Transverse colon (tissue), 4 donors: ENCODE measurements at places on chromosomes 16 and 17. TPM values are rescaled to one million over a fixed set of nuclear protein-coding genes. Genes with fewer than 3 reads are reported as not detected.

The KRT16 gene
- not detected for total RNA-seq

The PIGS gene
- 18.1 TPM for total RNA-seq

GRCh38 chr16:19555938-19556771 lies 652 bp downstream of the VPS35L start:
- DNase-seq, result peak; percentile 11
- H3K4me1 ChIP-seq, result no peaks in the 10 kb centered on the region
- H3K27me3 ChIP-seq, result no peaks in the 10 kb centered on the region
- peak overlapping the region; percentile 94 for H3K4me3 ChIP-seq

- no peaks in the 10 kb centered on the region for H3K36me3 ChIP-seq
- peaks cover 12% of the 10 kb centered on the region for H3K27me3 ChIP-seq
- H3K4me1 ChIP-seq, result peaks cover 26% of the 10 kb centered on the region
- peak; percentile 74 for DNase-seq
- no peak overlapping the region for H3K27ac ChIP-seq
These were observed 9.0 kb downstream of the VPS9D1 start for GRCh38 chr16:89711601-89712273.

GRCh38 chr17:77796176-77796860 lies 162.2 kb upstream of the TNRC6C start:
- no peak overlapping the region for H3K4me3 ChIP-seq
- no peaks in the 10 kb centered on the region for H3K36me3 ChIP-seq
- peaks cover 11% of the 10 kb centered on the region for H3K27me3 ChIP-seq
- H3K4me1 ChIP-seq, result no peaks in the 10 kb centered on the region
- H3K27ac ChIP-seq, result peak overlapping the region; percentile 56
- DNase-seq, result no peak

GRCh38 chr16:21568502-21569189 lies 30.7 kb upstream of the METTL9 start:
- no peak overlapping the region for H3K4me3 ChIP-seq
- no peaks in the 10 kb centered on the region for H3K27me3 ChIP-seq
- H3K36me3 ChIP-seq, result no peaks in the 10 kb centered on the region
- H3K27ac ChIP-seq, result no peak overlapping the region
- peak; percentile 4 for DNase-seq
- no peaks in the 10 kb centered on the region for H3K4me1 ChIP-seq
